ENCODE measurements at places on chromosomes 7 and 10.

DNA sequence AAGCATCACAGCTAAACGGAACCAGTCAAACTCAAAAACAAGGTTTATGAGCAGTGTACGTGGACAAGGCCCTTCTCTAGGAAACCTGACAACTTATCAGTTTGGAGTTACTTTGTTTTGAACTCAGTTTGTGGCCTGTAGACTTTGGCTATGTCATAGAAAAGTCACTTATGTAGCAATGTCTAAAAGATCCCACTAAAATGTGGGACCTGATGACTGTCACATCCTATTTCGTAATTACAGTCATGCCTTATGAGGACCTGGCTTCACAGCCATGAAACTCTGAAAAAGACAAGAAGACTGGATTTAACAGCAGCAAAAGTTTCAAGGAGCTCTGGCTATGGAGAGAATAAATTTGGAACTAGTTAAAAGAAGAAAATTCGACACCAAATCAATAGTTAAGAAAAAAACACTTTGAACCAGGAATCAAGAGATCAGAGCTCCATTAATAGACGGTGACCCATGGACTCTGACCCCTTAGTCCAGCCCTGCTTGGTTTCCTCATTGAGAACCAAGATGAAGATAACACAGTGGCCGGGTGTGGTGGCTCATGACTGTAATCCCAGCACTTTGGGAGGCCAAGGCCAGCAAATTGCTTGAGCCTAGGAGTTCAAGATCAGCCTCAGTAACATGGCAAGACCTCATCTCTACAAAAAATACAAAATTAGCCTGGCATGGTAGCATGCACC is 204.3 kb downstream of the SFMBT2 start:
- no peak for DNase-seq

GRCh38 chr7:7992506-7992905 is 23.9 kb downstream of the GLCCI1 start:
- no peak for DNase-seq

DNA sequence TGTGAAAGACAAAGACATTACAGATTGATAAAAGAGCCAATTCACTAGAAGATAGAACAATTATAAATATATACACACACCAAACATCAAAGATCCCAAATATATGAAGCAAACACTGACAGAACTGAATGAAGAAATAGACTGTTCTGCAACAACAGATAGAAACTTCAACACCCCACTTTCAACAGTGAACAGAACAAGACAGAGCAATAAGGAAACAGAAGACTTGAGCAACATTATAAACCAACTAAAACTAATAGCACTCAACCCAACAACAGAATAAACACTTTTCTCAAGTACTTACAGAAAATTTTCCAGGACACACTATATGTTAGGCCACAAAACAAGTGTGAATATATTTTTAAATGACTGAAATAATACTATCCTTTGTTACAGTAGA is 10.9 kb downstream of the CDCA7L start:
- DNase-seq, result no peak

GRCh38 chr7:2529161-2530070 is 9.8 kb downstream of the LFNG start:
- DNase-seq, result peak; percentile 70

- no peak for DNase-seq
Measured at GRCh38 chr7:92797693-92798092, 38.7 kb downstream of the CDK6 start.

DNA sequence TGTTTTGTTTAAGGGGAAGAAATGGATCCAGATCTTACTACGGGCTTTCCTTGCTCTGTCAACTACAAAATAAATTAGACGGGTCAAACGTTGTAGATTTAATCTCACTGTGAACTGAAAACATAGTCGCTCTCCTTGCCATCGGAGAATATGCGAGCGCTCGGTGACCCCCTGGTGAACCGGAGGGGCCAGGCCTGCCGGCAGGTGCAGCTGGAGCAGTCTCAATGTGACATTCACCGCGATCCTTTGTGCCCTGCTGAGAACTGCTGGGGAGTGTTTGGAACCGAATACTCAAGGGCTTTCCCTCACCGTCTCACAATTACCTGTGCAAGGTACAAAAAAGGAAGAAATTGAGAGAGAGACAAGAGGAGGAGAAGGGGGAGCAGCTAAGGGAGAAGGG is 174.1 kb upstream of the GPR26 start:
- DNase-seq, result no peak

Data from activated CD4-positive, alpha-beta memory T cell treated with anti-CD3 and anti-CD28 coated beads, Interleukin-2, amount 10 ng/mL, durations not matched to agents 7 days and 5 days (primary cell).